Activated naive CD4-positive, alpha-beta T cell (primary cell): ENCODE measurements at places on chromosomes 1 and 21.

DNA sequence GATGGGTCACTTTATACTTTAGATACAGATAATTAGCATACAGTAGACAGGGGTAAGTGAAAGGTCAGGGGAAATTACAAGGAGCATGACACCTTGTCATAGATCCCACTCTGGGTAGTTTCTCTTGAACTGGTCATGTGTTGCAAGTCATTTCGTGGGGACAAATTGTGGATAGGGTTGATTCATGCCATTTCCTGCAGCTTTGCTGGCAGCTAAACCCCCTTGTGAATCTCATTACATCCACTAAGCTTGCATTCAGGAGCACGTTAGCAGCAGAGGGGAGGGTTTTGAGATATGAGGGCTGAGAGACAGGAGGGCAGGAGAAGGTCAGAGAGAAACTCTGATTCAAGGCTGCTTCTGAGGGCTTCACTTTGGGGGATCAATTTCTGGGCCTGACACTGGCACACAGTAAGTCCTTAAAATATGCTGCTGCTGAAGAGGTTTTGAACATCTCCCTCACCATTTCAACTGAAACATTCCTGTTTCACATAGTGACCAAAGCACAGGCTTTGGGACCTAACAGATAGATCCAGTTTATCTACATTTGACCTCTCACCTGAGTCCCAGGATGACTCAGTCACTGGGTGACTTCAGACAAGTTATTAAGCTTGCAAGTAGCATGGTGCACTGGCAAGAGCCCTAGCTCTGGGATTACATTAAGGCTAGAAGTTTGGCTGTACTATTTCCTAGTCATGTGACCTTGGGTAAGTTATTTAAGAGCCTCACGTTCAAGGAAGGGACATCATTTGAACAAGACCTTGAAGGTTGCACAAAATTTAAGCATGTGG lies 206.0 kb upstream of the USP24 start:
- DNase-seq = no peak

DNA sequence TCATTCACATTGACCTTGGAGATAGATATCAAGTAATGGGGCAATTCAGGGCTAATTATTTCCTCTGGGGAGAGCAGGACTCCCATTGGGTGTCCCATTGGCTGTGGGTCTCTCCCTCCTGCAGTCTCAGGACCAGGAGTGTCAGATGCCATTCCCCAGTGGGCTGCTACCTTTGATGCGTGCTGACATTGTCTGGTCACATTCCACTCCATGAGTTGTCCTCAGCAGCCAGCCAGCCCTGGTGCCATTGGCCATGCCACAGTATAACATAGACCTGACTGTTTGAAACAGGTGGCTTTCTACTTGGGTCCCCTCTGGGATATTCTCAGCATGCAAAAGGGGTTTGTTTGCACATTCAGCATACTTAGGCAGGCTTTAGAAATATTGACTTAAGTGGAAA lies 118.5 kb downstream of the MRPS6 start:
- no peak for DNase-seq

- DNase-seq = no peak
These were observed 160.9 kb upstream of the FMN2 start for GRCh38 chr1:239930686-239931262.

GRCh38 chr1:14869187-14869586 lies 270.7 kb downstream of the KAZN start:
- DNase-seq = no peak

DNA sequence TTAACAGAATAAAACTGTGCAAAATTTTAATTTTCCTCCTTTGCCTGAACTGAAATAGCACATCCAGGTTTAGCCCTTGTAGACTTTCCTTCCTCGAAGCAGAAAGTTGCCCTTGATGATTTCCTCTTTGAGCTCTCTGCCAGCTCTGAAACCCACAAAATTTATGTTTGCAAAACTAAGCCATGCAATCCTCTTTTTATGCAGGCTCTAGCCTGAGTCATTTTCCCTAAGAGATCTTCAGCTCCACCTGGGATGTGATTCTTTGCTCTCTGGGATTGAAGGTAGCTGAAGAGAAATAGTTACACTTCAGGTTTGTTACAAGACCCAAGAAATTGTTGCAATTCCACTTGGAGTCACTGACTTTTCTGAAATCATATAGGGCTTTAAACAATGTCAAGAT lies 1.4 kb upstream of the F3 start:
- DNase-seq = no peak

DNA sequence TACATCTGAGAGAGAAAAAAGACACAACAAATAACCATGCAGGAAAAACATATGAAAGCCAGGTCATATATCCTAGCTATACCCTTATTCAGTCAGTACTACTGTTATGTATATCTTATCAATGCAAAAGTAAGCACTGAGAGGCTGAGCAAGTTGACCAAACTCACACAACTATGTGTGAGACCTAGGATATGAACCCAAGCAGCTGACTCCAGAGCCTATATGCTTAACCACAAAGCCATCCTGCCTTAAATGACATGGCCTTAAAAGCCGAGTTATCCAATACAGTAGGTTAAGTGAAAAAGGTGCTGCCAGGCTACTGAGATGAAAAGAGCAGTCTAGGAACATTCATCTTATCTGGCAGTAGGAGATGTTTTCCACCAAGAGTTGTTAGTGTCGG lies 151.6 kb downstream of the RERE start:
- no peak for DNase-seq

- no peak for DNase-seq
These were observed 51.7 kb upstream of the AJAP1 start for GRCh38 chr1:4602462-4603294.

GRCh38 chr1:17485281-17485680 lies 45.8 kb upstream of the RCC2 start:
- DNase-seq = no peak

DNA sequence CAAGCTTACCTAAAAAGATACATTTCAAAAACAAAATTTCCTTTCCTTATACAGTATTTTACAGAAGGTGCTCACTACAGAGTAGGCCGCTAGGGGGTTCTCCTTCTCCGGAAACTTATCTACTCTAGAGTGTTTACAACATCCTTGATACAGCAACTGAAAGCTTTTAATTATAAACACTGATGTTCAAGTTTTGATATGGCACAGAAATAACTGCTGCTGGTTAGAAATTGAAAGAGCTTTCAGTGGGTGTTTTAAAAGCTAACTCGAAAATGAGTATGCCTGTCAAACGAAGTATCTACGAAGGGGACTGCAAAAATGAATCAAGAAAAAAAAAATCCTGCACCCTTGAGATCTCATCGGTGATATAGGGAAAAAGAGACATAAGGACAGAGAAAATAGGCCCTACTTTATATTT lies 1.0 kb downstream of the YOD1 start:
- peak; percentile 9 for DNase-seq

DNA sequence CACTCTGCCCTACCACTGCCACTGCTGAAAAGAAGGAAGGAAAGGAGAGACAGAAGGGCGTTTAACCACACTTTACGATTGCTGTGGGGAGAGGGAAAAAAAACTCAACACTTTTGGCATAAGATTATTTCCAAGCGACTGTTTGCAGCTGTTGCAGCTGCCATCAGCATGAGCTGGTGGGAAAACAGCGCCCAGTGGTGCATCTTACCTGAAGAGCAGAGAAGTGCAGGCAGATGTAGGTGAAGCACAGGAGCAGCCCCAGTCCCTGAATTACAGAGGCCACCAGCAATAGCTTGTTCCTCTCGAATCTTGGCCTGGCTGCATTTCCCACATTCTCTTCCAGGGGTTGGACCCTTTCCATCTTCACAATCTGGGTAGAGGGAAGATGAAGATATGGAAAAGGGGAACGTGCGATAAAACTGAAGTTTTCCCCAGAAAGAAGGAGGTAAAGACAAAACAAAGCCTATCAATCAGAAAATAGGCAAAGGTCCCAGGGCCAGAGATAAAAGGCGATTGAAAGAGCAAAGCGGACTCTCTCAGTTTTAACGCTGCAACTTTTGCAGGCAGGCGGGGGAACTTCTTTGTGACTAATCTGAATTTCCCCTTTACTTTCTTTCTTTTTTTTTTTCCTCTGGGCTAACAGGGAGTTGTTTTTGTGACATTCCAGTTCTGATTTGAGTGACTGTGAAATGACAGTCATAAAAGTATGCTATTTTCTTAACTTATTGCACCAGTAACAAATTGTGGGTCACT lies at the start of gene TNFSF4:
TNFSF4 (minus strand) TSS at position 516 of the 753 bp plus-strand sequence; CDS start at position 361, 155 bp downstream.
- DNase-seq = peak; percentile 1

DNA sequence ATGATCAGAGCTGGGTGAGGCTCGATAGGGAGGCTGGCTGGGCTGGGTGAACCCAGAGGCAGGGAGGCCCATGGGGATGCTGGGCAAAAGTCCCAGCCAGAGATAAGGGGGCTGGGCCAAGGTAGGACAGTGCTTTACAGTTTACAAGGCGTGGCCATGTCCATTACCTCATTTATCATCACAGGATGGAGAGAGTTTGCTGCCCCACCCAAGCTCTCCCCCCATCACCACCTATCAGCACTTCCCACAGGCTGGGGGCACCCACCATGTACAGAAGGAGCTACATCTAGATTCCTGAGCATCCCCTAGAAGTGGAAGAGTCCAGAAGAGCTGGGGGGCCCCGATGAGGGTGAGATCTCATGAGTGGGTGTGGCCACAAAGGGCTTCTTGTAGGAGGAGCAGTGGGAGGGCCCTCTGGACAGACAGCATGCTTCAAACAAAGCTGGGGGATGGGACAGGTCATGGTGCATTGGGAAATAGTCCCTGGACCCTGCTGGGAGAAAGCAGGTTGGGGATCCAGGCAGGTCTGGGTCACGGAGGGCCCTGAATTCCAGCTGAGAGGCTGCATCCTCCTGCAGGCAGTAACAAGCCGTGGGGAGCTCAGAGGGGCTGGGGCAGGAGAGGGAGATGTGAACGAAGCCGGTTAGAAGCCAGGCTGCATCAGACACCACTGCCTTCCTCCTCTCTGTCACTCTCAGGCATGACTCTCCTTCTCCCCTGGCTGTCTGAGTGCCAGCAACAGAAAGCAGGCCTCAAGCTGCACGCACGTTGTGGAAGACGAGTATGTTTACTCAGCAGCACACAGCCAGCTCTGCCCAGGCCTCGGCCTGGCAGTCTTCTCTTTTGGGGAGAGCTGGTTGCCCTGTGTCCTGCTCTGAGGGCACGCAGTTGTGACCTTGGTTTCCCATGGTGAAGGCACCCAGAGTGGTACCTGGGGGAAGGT lies 202.3 kb downstream of the HIVEP3 start:
- no peak for DNase-seq

- no peak for DNase-seq
These were observed 65.8 kb downstream of the NIBAN1 start for GRCh38 chr1:184908506-184908905.

- no peak for DNase-seq
These were observed 30.8 kb upstream of the FAM89A start for GRCh38 chr1:231070758-231071444.

- no peak for DNase-seq
These were observed 51.2 kb downstream of the DIPK1A start for GRCh38 chr1:92910081-92910480.

- DNase-seq = no peak
These were observed 92.1 kb upstream of the SLC44A3 start for GRCh38 chr1:94727846-94728715.

DNA sequence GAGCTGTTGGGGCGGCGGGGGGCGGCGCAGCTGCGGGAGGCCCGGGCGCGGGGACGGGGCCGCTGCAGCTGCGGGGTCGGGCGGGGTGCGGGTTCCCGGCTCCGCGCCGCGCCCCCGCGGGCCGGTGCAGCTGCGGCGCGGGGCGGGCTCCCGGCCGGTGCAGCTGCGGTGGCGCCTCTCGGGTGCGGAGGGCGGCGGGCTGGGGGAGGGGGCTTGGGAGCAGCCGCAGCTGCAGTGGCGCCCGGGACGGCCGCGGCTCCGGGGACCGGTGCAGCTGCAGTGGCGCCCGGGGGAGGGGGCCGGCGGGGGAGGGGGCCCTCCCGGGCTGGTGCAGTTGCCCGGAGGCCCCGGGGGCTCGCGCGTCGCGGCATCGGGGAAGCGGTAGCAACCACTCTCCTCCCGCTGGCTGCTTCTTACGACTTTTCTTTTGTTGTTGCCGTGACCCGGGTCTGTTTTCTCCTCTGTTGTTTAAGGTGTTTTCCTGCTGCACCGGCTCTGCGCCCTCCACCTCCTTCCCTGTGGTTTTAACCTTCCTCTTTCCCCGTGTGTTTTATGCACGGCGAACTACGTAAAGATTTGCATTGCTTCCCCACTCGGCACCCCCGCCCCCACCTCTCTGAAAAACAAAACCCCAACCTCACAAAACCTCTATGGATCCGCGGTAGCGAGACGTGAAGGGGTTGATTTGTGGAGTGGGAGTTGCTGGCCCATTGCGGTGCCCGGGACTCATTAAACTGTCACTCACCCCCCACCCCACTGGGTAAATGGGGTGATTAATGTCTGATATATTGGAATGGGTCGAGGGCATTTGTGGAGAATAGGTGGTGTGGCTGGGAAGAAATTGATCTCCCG lies 1.7 kb upstream of the ZBTB18 start:
- peak; percentile 55 for DNase-seq

GRCh38 chr1:11078631-11079030 lies 18.8 kb upstream of the SRM start:
- no peak for DNase-seq

DNA sequence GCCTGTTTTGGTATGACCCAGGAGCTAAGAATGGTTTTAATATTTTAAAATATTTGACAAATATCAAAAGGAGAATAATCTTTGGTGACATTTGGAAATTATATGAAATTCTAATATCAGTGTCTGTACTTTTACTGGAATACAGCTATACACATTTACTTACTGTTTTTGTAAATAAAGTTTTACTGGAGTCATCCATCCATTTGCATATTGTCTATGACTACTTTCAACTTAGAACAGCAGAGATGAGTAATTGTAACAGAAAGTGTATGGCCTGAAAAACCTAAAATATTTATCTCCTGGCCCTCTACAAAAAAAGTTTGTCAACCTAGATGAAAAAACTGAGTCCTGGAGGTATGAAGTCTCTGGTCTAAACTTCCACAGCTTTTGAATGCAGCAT lies 5.8 kb upstream of the MAP3K7CL start:
- no peak for DNase-seq

DNA sequence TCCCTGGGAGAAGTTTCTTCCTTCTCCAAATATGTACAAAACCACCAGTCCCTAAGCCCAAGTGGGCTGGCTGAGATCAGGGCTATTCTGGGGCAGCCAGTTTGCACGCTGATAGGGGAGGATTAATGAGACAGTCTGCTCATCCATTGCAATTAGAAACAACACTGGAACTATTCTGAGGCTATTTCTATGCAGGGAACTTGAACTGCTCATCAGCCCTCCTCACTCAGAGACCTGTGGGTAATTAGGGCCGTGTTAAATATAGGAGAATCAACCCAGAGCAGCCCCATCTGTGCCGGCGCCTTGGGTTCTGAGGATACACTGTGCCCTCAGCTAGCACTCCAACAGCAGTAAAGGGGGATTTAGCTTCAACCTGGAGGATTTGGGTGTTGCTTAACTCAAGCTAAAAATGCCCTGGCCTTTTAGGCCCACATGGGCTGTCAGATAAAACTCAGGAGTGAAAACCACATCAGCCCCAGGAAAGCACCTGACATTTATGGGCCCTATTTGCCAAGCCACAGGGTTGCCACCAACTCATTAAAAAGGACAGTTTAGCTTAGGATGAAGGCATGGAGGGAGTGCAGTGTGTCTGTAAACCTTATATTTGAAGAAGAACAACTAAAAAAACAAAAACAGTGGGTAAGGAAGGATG lies 53.9 kb downstream of the DUSP10 start:
- no peak for DNase-seq
